ENCODE measurements at places on chromosomes 16 and 17. TPM values are rescaled to one million over a fixed set of nuclear protein-coding genes. Genes with fewer than 3 reads are reported as not detected.

ARHGAP44 gene
- 0.55 TPM for total RNA-seq

GRCh38 chr17:77729587-77729986 lies 228.9 kb upstream of the TNRC6C start:
- no peaks in the 10 kb centered on the region for H3K4me1 ChIP-seq
- no peak overlapping the region for H3K4me3 ChIP-seq
- H3K36me3 ChIP-seq: no peaks in the 10 kb centered on the region
- DNase-seq: no peak

E4F1 gene
- 31.9 TPM for total RNA-seq

GRCh38 chr16:68276223-68276622 lies 11.9 kb downstream of the SLC7A6 start:
- no peaks in the 10 kb centered on the region for H3K4me1 ChIP-seq
- no peak for DNase-seq
- H3K27ac ChIP-seq: no peak overlapping the region
- H3K36me3 ChIP-seq: peaks cover 26% of the 10 kb centered on the region

DNA sequence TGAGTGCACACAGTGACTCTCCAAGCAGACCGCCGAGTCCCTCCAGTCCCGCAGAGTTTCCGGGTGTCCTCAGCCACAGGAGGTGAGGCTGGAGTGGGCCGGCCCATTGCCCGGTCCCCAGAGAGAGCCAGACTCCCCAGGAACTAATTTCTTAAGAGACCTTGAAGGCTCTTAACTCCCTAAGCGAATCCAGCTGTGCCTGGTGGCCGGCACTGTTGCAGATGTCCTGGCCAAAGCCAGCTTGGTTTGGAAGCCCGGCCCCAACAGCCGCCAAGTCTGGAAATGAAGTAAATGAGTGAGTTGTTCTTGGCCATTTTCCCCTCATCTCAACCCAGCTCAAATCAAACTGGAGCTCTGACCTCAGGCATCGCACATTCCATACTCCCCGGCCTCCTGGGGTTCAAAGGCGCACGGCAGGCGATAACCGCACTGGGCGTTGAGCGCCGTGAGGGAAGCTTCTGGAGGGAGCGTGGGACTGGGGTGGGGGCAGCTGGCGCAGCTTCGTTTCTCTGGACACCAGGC lies 42.0 kb downstream of the CMIP start:
- peaks cover 25% of the 10 kb centered on the region for H3K4me1 ChIP-seq
- no peaks in the 10 kb centered on the region for H3K36me3 ChIP-seq
- DNase-seq: no peak
- no peaks in the 10 kb centered on the region for H3K27me3 ChIP-seq

DNA sequence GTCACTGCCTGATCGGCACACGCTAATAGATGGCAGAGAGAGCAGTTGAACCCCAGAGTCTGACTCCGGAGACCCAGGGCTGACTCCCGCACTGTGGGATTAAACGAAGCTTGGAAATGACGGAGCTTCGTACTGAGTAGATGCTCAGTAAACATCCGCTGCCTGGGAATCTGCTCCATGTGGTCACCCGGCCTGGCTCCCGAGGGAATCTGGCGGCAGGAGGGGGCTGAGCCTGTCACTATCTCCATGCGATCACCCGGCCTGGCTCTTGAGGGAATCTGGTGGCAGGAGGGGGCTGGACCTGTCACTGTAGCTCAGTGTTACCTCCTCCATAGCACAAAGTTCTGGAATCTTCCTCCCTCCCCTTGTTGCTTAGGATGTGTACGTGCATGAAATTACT lies 139.7 kb upstream of the CIBAR2 start:
- no peak overlapping the region for H3K27ac ChIP-seq
- DNase-seq: no peak
- H3K36me3 ChIP-seq: no peaks in the 10 kb centered on the region

DNA sequence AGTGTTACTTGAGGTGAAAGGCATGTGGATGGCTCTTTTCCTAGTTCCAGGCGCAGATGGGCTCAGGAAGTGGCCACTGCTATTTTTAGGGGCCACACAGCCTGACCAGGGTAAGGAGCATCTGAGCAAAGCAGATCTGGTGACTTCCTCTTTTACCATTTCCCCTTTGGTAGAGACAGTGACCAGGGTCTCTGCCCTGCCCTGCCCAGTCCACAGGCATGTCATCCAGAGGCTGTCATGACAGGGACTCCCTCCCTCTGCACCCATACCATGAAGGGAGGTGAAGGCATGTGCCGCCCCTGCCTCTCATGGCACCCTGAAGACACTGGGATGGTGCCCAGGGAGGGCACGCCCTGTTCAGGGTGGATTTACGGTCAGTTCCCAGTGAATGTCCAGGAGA lies 2.2 kb downstream of the PLA2G15 start:
- no peaks in the 10 kb centered on the region for H3K27me3 ChIP-seq
- H3K4me3 ChIP-seq: no peak overlapping the region
- no peak overlapping the region for H3K27ac ChIP-seq
- no peak for DNase-seq
- H3K4me1 ChIP-seq: peaks cover 9% of the 10 kb centered on the region

EFCAB13 gene
- 8.3 TPM for total RNA-seq

DNA sequence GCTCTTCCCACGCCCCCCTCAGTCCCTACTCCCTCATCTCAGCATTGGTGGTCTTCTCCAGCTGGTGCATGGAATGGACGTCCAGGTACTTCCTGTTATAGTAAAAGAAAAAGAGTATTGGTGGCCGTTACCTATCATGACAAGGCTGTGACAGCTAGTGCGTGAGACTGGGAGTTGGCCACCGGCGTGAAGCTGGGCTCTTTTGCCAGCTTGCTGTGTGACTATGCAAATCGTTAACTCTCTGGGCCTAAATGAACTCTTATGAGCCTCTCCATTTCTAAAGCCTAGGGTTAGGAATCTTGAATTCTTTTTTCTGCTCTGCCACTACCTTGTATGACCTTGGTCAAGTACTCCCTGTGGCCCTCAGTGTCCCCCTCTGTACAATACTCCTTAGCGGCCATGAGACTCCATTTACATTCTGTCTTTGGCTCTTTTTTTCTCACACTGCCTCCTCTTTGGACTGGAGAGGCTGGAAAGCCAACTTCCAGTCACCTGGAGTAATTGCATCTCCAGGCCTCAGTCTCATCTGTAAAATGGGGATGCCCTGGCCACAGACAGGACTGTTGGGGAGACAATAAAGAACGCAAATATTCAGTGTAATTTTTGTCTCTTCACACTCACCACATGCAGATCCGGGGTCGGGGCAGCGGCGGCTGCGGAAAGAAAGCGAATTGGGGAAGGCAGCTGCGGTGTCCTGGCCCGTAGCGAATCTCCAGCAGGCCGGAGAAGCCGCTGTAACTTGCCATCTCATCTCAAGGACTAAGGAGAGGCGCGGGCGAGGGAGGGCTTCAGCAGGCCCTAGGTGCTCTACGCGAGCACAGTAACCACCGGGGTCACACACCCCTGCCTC lies 1.1 kb downstream of the CFAP119 start:
- peaks cover 24% of the 10 kb centered on the region for H3K36me3 ChIP-seq
- H3K27me3 ChIP-seq: no peaks in the 10 kb centered on the region
- peak overlapping the region; percentile 2 for H3K4me3 ChIP-seq
- H3K27ac ChIP-seq: peak overlapping the region; percentile 30
- H3K4me1 ChIP-seq: peaks cover 15% of the 10 kb centered on the region

DNA sequence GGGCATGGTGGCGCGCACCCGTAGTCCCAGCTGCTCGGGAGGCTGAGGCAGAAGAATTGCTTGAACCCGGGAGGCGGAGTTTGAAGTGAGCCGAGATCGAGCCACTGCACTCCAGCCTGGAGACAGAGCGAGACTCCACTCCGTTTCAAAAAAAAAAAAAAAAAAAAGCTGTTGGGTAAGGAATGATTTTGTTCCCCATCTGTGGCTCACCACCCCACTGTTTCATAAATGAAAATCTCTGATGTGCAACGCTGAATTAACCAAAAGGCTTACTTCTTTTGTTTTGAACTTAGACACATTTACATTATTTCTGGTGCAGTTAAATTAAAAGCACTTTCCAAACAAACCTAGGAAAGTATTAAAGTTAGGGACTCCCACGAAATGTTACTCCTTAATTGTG lies 1.2 kb upstream of the METTL9 start:
- H3K4me1 ChIP-seq: peaks cover 21% of the 10 kb centered on the region
- DNase-seq: no peak
- no peaks in the 10 kb centered on the region for H3K36me3 ChIP-seq
- no peak overlapping the region for H3K4me3 ChIP-seq
- peaks cover 4% of the 10 kb centered on the region for H3K27me3 ChIP-seq

DNA sequence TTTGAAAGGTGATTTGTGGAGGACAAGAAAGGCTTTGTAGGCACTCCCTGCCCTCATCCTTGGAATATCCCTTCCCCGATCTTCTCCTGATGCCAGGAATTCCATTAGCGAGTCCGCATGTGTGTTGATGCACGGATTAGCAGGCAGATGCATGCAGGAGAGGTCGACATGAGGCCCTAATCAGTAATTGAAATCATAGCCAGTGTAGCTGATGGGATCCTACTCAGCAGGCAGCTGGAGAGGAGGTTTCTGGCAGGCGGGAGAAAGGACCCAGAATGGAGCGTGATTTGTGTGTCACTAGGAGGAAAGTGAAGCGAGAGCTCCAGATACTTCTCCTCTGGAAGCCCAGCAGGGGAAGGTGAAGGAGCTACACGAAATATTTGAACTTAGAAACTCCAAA lies 196.3 kb upstream of the CDH11 start:
- no peak overlapping the region for H3K27ac ChIP-seq
- no peak for DNase-seq
- H3K4me1 ChIP-seq: no peaks in the 10 kb centered on the region
- H3K27me3 ChIP-seq: no peaks in the 10 kb centered on the region
- no peak overlapping the region for H3K4me3 ChIP-seq
- H3K36me3 ChIP-seq: no peaks in the 10 kb centered on the region

GRCh38 chr16:63415014-63415413 lies 1378.8 kb upstream of the CDH8 start:
- H3K4me3 ChIP-seq: no peak overlapping the region
- no peaks in the 10 kb centered on the region for H3K4me1 ChIP-seq
- H3K27me3 ChIP-seq: no peaks in the 10 kb centered on the region

- no peak overlapping the region for H3K4me3 ChIP-seq
- H3K27me3 ChIP-seq: no peaks in the 10 kb centered on the region
- H3K27ac ChIP-seq: no peak overlapping the region
- DNase-seq: peak; percentile 13
These were observed 34.0 kb downstream of the RAB11FIP4 start for GRCh38 chr17:31425282-31426040.

- no peak for DNase-seq
- H3K27me3 ChIP-seq: no peaks in the 10 kb centered on the region
- no peak overlapping the region for H3K27ac ChIP-seq
- no peaks in the 10 kb centered on the region for H3K36me3 ChIP-seq
These were observed 21.6 kb upstream of the ARL4D start for GRCh38 chr17:43377056-43377810.

CRHR1 gene
- not detected for total RNA-seq

DNA sequence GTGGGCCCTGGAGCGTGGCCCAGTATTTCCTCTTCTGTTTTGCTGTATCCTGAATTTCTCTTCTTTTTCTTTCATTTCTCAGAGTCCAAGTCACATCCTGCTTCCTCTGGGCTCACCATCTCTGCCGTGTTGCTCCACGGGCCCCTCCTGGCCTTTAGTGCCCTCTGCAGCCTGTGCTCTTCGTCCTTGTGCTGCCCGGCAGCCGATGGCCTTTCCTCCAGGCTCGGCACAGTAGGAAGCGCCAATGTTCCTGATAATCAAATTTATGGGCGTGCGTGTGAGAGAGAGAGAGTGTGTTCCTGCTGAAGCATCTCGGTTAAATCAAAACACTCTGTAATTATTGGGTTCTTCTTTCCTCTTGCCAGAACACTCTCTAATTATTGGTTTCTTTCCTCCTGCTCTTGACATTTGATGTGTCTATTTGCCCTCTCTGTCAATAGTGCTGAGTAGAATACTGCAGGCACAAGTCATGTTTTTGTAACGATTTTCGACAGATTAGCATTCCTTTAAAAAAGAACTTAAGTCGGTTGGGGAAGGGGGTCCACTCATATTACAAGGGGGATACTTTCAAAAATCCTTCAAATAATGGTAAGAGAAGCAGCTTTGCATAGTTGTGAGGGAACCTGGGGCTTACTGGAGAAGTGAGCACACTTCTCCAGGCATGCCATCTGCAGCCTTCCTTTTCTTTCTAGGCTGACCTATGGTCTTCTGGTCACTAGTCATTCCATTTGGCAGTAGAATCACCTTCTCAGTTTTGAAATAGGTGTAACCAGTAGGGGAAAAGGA lies 126.6 kb downstream of the RPTOR start:
- no peak overlapping the region for H3K27ac ChIP-seq
- peaks cover 22% of the 10 kb centered on the region for H3K4me1 ChIP-seq
- peak; percentile 58 for DNase-seq
- no peak overlapping the region for H3K4me3 ChIP-seq

- peaks cover 53% of the 10 kb centered on the region for H3K4me1 ChIP-seq
- H3K27ac ChIP-seq: peak overlapping the region; percentile 87
- peak; percentile 31 for DNase-seq
- H3K27me3 ChIP-seq: no peaks in the 10 kb centered on the region
- no peaks in the 10 kb centered on the region for H3K36me3 ChIP-seq
These were observed 20.3 kb upstream of the PECAM1 start for GRCh38 chr17:64410750-64411490.

GLTPD2 gene
- total RNA-seq: not detected

GRCh38 chr16:9123871-9124270 lies 32.4 kb downstream of the HAPSTR1 start:
- no peaks in the 10 kb centered on the region for H3K27me3 ChIP-seq
- H3K4me1 ChIP-seq: peaks cover 20% of the 10 kb centered on the region
- H3K36me3 ChIP-seq: peaks cover 7% of the 10 kb centered on the region

DNA sequence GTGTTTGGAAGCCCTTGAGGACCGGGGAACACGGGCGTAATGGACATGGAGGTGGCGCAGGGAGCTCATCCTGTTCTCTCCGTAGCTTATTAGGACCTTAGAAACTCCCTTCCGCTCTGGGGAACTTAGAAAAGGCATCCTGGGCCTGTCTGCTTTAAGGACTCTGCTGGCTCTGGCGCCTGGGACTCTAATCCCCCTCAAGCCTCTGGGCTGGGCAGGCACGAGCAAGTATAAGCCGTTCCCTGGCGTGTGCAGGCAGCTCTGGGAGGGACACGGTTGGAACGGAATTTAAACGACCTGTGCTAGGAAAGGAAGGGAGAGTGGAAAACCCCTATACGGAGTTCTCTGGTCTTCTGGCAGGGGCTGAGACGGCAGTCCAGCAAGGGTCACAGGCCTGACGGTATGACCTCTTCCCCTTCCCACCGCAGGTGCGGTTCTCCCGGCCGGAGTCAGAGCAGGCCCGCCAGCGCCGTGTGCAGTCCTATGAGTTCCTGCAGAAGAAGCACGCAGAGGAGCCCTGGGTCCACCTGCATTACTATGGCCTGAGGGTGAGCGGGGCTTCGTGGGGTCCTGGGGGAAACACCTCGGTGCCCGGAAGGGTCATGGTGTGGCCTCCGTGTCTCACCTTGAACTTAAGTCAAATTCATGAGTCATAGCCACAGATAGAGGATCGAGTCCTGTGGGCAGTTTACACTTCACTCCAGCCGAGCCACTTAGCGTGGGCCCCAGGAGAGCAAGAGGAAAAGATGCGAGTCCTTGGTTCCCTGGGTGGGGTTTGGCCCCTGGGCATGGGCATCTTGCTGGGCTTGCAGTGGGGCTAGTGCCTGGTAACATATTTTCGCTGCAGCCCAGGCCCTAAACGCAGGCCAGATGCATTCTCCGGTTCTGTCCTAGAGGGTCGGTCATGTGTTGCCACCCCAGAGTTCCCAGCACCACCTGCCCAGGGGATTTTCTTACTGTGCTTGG lies 17.7 kb downstream of the POLR3E start:
- peaks cover 4% of the 10 kb centered on the region for H3K4me1 ChIP-seq
- no peak overlapping the region for H3K4me3 ChIP-seq
- no peaks in the 10 kb centered on the region for H3K27me3 ChIP-seq
- H3K36me3 ChIP-seq: peaks cover 6% of the 10 kb centered on the region

CES5A gene
- not detected for total RNA-seq

USP43 gene
- total RNA-seq: 0.16 TPM

Measured in endothelial cell of umbilical vein (primary cell).